Amniotic stem cell (primary cell): ENCODE measurements at places on chromosomes 7 and 10.

GRCh38 chr10:32412499-32412853, 33.5 kb upstream of the CCDC7 start:
- no peak for DNase-seq

- DNase-seq = no peak
Observed at GRCh38 chr7:11681461-11681860, 150.5 kb downstream of the THSD7A start.

DNA sequence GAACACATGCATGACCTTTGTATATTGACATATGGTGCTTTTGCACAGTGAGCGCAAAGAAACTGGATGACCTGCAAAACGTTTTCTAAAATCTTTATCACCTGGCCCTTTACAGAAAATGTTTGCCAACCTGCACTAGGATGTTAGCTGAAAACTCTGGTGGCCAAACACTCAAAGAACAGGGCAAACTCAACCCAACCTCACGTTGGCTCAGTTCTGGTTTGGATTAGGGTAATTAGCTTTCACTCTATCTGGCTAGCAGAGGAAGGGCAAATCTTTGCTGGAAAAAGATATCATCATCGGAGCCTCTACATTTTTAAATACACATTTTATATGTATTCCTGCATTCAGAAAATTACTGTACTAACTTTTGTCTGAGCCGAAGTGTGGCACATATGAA, 688.9 kb downstream of the PHTF2 start:
- no peak for DNase-seq

- no peak for DNase-seq
Observed at GRCh38 chr7:37552030-37552429, 103.4 kb upstream of the ELMO1 start.

GRCh38 chr10:73576890-73577591, 14.1 kb downstream of the USP54 start:
- DNase-seq = no peak

DNA sequence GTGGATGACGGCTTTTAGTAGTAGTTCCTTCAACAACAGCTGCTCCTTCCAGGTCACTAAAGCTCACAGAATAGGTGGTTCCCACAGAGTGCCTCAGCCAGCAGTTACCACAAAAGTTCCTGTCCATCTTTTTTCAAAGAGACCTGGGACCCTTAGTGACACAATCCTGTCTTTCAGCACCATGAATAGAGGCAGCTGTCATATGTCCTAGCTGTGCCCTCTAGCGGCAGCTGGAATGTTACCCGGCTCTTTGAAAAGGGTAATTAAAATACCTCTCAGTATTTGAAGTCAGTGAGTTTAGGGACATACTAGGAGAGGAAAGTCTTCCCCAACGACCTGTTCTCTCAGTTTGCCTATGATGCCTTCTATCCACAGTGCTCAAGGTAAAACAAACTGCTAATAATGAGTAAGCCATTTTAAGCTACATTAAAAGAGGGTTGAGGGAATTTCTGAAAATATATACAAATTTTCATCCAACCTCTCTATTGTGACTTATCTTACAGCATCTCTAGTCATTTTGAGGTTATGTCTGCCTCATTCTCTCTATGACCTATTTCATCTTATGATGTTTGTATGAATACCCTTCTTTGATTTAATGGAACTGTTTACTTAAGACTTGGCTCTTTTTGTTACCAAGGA, 290.8 kb downstream of the NXPH1 start:
- no peak for DNase-seq

DNA sequence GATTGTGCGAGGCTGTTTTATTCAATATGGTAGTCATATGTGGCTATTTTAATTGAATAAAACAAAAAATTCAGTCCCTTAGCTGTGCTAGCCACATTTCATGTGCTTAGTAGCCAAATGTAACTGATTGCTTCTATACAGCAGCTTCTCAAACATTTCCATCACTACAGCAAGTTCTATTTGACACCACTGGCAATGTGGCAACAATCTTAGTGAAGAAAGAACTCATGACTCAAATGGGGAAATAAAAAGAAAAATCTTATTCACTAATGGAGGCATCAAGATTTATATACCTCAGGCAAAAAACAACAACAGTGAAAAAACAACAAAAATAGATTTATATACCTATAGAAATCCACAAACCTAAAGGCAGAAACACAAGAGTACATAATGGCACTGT, 17.9 kb downstream of the SEM1 start:
- no peak for DNase-seq

DNA sequence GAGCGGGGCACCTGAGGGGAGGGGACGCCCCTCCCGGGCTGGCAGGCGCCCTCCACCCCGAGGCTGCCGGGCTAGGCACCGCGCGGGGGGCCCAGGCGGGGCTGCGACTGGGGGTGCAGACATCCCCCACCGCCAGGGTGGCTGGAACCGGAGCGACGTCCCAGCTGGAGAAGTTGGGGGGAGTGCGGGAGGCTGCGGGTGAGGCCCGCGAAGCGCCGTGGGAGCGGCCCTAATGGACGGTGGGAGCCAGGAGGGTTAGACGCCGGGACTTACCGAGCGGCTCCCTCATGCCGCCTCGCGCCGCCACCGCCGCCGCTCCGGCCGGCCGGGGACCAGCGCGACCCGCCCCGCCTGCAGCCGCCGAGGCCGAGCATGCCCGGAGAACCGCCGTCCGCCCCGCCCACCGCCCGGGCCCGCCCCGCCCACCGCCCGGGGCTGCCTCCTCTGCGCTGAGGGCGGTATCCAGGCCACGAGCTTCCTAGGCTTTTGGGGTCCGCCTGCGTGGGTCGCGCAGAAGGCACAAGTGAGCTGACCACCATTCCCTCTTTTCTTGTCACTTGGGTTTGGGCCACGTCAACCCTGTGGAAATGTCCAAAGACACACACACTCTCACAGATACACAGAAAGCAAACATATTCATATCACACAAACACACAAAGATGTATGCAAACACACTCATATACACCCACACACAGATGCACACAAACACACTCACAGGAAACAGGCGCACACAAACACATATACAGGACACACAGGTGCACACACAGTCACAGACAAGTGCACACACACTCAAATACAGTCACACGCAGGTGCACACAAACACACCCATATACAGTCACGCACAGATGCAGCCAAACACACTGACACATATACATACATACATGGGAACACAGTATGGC, at the start of gene JCAD:
TSS of gene JCAD (minus strand) at position 378 of the 899 bp plus-strand sequence. CDS start 11,774 bp downstream, outside the sequence.
- no peak for DNase-seq

DNA sequence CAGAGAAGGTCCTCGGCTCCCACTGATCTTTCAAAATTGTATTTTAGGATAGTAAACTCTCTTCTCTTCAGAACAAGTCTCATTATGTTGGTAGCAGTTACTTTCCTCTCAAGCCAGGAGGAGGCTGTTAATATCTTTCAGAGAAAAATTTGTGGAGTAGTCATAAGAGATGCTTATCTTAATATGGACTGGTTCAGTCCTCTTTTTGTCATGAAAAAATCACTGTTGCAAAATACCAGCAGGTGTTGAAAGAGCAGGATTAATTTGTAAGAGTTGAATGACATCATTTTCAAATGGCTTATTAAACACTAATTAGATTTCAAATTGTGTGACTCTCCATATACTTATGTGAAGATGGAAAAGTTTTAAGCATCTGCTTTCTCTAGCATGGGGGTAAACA, 662.5 kb downstream of the POM121L12 start:
- DNase-seq = no peak

GRCh38 chr10:5977471-5978229, at the start of gene IL15RA:
Gene IL15RA, minus strand, starts transcription at chr10:5977543. Its CDS starts 51 bp downstream, at chr10:5977492.
- peak; percentile 21 for DNase-seq

GRCh38 chr7:44769776-44770294, 21.2 kb downstream of the ZMIZ2 start:
- no peak for DNase-seq

DNA sequence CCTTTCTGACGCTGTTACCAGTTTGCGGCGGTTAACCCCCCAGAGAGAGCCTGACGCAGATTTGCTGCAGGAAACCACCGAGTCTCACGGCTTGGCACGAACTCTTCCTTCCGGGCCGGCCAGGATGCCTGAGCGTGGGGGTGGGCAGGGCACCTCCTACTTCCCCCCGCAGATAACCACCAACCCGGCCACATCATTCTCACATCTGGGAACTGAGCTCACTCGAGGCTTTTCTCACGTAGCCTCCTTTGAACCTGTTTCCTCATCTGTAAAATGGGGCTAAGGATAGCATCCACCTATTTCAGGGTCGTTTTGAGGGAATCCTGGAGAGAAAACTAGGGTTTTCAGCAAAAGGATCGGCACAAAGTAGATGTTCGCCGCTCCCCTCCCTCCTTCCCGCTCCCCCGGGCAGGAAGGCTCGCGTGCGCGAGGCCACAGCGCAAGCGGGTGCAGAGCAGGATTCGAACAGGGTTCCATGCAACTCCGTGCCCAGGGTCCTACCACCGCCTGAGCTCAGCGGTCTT, 23.6 kb downstream of the DDIT4 start:
- DNase-seq = no peak

DNA sequence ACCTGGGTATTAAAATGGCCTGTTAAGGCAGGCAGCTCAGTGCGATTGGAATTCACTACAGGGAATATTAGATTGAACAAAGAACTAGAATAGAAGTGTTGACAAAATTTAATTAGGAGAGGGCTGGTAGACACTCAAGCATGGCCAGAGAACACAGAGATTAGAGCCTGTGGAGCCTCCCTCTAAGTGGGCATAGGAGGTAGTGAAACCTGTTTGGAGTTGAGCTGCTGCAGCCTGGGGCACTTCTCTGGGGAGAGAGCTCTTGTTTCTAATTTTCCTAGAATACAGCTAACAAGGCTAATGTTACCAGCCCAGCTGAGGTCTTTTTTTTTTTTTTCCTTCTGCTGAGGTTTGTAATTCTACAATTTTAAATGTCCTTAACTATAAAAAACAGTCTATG, 46.4 kb downstream of the TMEM168 start:
- DNase-seq = no peak

GRCh38 chr7:52518869-52519268, 516.6 kb upstream of the POM121L12 start:
- no peak for DNase-seq

DNA sequence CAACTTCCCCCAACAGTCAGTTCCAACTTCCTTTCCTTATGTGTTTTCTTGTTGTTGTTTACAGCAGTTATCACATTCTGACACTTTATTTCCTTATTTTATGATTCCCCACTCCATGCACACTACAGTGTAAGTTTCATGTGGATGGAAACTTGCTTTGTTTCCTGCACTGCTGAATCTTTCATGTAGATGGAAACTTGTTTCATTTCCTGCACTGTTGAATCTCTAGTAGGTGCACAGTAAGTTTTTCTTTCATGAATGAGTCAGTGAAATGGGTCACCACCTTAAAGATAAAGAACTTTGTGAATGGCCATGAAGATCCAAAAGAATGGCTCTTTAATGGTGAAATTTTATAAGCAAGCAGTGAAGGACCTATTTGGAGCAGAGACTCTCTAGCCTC, 61.4 kb downstream of the SHOC2 start:
- no peak for DNase-seq

DNA sequence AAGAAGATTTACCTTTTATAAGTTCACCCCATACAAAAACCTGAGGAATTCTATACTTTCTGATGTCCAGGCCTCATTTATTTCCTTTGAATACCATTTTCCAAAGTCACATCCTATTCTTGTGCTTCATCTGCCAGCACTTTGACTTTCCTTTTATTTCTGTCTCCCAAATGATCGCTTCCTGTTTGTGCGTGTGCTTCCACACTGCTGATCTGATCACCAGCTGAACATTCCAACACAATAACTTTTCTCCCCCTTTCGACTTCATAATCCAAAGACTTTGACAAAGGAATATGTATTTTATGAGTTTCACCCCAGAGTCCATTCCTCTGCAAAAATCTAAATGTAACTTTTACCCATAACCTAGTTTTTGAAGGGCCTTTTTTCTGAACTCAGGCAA, 3.1 kb downstream of the ELAPOR2 start:
- no peak for DNase-seq

DNA sequence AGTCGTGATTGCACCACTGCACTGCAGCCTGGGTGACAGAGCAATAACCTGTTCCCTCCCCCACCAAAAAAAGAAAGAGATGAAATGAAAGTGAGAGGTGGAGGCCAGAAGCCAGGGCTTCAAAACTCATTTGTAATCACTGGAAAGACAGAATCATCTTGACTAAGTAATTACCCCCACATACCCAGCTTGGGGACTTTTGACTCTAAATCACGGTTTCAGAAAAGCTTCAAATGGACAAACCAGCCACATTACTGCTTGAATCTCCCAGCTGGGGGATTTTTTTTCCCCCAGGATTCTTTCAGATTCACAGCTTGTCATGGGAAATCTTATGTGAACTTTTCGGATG, 361.0 kb downstream of the FRMD4A start:
- no peak for DNase-seq

DNA sequence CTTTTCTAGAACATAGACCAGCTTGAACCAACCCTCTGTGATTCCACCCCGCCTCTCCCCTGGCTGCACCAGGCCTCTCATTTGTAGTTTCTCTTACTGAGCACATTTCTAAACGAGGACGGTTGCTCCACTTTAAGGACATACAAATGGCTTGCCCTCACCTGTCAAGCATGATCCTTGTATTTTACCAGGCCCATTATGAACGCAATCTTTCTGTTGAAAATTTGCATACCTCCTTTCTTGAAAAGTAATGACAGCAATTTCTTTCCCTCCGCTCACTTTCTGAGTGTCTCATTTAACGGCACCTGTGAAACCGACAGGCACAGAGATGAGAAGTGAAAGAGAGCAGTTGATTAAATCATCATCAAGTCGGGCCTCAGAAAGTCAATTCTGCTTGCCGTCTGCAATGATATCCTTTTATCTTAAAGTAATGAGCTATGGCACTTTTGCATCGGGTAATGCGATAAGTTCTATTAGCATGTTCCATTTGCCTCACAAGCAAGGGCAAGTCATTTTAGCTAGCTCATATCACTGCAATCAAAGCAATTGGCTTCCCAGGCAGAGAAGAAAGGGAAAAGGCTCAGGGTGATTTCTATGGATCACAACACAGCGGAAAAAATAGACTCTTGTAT, 705.6 kb upstream of the GALNT17 start:
- no peak for DNase-seq

DNA sequence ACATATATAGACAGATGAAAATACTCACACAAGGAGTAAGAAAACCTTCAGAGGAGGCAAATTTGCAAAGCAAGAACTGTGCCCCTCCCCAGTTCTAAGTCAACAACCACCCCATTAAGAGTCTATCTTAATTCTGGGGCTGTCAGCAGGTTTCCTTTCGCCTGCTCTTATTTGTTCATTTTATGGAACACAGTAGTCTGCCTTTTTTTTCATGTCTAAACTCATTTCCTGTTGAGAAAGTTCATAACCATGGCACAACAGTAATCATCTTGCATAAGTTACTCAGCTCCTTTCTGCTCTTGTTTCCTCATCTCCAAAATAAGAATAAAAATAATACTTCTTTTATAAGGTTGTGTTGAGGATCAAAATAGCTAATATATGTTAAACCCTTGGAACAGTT, 25.8 kb upstream of the AMPH start:
- DNase-seq = no peak
